Right lung (tissue), 10 donors: ENCODE measurements at places on chromosomes 1 and 21. TPM values are rescaled to one million over a fixed set of nuclear protein-coding genes. Genes with fewer than 3 reads are reported as not detected.

- DNase-seq: no peak
Observed at GRCh38 chr1:193656841-193657240, 470.4 kb upstream of the B3GALT2 start.

FCRL2 gene
- polyA plus RNA-seq: 0.06 TPM

BATF3 gene
- polyA plus RNA-seq: 2.1 TPM

TPTE gene
- polyA plus RNA-seq: not detected

ELAPOR1 gene
- 10.3 TPM for polyA plus RNA-seq

CHD1L gene
- polyA plus RNA-seq: 47.7 TPM
